Mesothelial cell of epicardium (in vitro differentiated cells): ENCODE measurements at places on chromosomes 2 and 18. TPM values are rescaled to one million over a fixed set of nuclear protein-coding genes. Genes with fewer than 3 reads are reported as not detected.

DNA sequence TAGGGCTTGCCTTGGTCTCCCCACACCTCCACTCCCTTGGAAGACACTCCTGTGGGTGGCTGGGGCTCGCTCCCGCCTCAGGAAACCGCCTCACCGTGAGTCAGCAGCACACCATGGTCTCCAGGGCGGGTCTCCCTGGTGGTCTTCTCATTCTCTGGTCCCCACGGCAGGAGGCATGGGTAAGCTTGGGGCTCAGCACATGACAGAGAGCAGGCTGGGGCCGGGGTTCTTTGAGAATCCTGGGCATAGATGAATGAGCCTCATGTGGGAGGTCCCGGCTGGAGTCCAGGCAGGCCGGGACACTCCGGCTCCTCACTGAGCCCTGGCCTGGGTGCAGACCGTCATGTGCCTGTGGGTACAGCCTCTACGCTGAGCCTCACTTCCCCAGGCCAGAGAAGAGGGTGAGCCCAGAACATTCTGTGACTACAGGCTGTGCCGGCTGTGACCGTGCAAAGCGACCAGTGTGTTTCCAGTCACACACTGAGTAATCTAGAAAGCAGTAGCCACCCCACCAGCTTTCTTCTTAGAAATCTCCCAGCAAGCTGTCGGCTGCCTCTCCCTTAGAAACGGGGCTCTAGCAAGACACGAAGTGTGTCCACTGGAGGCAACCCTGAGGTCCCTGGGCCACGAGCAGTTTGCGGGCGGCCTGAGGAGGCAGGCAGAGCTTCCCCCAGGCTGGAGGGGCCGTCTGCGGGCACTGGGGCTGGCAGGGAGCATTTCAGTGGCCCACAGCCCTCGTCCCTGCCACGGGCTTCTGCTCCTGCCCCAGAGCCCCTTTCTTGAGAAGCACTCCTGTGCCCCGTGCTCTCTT, 93.1 kb downstream of the RHOB start:
- no peak for DNase-seq

DNA sequence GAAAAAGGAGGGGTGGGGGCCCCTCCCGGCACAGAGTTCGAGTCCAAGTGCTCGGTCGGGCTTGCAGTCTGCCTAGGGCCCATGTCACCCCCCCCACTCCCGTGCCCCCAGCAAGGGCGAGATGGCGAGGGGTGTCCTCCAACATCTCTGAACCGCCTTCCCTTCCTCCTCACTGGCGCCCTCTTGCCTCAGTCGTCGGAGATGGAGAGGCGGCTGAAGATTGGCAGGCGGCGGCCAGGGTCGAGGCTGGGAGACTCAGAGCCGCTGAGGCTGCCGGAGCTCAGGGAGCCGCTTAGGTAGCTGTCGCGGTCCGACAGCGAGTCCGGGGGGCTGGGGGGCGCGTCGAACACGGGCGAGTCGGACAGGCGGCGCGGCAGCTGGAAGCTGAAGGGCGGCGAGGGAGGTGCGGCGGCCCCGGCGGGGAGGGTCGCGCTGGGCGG, 2.3 kb downstream of the ZFP36L2 start:
- no peak for DNase-seq

- DNase-seq, result no peak
These were observed 12.6 kb upstream of the POLE4 start for GRCh38 chr2:74945788-74946331.

DNA sequence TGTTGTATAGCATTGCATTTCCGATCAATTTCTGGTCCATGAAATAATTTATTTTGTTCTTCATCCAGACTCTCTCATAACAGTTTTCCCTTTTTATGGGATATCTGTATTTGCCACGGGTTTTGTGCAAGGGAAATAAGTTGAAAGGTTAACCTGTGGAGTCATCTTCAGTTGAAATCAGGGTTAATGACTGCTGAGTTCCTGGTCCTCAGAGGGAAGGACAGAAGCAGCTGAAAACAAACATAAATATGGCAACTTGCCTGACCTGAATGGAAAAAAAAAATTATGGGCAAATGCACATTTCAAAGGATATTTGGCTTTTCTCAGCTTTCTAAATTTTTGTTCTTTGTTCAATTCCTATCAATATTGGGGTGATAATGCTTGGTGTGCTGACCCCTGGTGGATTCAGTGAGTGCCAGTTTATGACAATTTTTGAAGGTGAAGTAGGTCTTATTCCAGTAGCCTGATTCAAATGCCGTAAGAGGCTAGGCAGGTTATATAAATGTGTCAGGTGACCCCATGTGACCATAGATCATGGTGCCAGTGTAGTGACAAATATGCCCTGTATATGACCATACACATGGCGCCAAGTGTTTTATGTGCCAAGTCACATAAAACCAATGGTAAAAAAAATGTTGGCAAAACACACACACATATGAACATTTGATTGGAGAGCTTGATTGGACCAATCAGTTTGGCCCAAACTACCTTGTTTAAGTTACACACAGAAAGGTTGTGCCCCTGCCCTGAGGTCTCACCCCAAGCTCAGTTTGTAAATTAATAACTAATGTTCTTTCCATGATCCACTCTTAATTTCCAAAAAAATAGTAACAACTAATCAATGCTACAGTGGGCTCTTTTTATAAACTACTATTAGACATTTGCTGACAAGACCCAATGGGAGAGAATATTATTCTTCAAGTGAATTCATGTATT, 47.6 kb upstream of the FAM124B start:
- DNase-seq, result no peak

- DNase-seq, result no peak
These were observed 153.5 kb downstream of the MYCN start for GRCh38 chr2:16093639-16094529.

GRCh38 chr2:68832233-68832869, 38.8 kb downstream of the BMP10 start:
- no peak for DNase-seq

- no peak for DNase-seq
These were observed at the start of gene AFF3 for GRCh38 chr2:100142393-100142792. TSS of gene AFF3 (minus strand) at chr2:100142590. CDS start at chr2:100104454, 38,136 bp downstream.

- DNase-seq, result no peak
These were observed 529.1 kb upstream of the HNMT start for GRCh38 chr2:137435162-137435561.

DNA sequence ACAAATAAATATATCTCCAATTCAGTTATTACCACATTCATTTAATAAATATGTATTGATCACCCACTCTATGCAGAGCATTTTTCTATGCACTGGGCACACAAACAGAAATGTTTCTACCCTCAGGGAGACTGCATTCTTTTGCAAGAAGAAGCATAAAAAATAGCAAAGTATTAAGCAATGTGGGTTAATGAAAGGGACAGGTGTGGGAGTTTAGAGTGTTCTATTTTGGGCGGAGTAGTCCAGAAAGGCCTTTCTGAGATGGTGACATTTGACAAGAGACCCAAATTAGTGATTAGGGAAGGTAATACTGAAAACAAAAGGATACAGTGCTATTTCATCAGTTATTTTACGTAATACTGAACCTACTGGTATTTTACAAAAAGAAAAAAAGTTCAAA, 394.3 kb upstream of the CHST9 start:
- no peak for DNase-seq

DNA sequence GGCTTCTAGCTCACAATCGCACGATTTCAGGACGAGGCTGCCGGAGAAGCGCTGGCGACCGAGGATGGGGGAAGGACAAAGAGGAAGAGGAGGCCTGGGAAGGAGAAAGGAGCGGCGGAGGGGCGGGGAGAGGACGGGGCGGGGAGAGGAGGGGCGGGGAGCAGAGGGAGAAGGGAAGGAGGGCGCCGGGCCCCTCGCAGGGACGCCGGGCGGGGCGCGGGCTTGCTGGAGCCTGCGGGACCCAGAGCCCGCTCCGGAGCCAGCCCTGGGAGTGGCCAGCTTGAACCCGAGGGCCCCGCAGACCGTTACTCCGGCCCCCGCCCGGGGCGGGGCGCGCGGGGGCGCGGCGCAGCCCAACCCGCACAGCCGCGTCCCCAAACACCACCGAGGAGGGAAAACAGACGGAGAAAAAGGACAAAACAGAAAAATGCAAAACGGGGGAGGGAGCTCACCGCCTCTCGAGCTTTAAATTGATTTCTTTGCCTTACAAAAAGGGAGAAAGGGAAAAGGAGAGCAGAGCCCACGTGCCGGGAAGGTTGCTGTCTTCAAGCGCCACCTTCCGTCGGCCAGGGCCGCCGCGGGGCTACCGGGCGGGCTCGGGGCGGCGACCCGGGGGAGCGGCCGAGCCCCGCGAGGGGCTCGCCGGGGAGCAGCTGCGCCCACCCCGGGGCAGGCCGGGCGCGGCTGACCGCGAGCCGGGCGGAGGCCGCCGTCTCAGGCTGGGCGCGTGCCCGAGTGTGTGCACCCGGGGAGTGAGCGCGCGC, 781 bp upstream of the SOX11 start:
- peak; percentile 70 for DNase-seq

- DNase-seq, result no peak
These were observed 1108.5 kb upstream of the CDH2 start for GRCh38 chr18:29285471-29285870.

DNA sequence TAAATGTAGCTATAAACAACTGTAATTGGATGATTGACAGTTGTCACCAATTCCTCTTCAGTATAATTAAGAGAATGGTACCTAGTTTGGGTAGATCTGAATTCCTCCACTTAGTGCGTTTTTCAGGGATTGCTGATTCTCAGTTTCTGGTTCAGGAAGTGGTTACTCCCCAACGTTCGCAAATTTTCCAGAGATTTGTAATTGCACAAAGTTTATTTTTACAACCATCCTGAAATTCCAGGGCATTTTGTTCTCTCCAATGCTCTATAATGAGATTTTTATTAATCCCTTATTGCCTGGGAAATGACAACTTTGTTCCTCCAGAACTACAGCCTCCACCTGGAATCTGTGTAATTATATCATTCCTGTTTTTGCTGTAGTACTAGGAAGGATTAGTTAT, 710.6 kb upstream of the ZEB2 start:
- no peak for DNase-seq

DNA sequence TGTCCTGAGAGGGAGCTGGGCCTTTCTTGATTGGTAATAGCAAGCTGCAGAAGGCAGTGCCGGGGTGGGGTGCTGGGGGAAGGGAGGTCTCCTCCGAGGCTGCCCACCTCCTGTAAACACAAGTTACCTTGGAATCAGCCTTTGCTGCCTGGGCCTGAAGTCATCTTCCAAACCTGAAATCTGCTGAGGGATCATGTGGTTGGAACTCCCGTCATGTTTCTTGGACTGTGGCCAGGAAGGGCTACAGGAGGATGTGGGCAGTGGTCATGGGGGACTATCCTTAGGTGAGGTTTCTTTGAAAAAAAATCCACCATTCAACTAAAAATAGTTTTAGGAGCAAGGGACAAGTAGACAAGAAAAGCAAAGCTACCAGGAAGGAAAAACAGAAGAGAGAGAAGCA, 74.2 kb downstream of the CDK15 start:
- DNase-seq, result no peak

DNA sequence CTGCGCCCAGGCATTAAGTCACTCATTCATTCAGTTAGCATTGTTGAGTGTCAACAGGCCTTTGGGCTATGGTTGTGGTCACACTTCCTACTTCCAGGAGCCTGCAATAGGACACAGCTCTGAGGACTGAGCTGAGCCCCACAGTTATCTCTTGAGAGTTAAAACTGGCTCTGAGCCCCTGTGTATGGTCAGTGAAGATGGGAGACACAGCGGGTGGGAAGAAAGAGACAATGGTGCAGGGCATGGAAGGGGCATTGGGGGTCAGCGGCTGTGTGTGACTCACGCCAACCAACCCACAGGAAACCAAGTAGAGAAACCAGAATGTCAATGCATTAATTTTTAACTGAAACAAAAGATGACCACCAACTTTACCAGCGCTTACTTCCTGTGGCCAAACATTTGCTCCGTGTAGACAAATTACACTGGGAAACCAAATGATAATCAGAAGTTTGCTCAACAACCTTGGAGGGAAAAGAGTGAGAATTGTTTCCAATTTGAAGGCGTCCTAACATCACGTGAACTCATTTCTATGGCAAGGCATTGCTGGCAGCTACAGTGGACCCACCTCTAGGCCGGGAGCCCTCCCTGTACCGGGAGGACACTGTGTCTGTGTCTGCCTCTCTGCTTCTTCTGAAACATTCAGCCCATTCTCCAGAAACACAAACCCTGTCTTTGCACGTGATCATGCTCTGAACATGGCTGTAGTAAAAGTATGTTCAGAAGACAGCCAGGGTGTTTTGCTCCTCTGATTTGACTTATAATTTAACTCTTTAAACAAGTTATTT, 212.0 kb upstream of the ID2 start:
- no peak for DNase-seq

- DNase-seq, result no peak
These were observed 2.7 kb downstream of the TNS1 start for GRCh38 chr2:218000136-218000535.

- DNase-seq, result no peak
These were observed 18.9 kb upstream of the KCNF1 start for GRCh38 chr2:10892796-10893350.

GRCh38 chr2:198077477-198077876, 273.1 kb downstream of the PLCL1 start:
- no peak for DNase-seq

DNA sequence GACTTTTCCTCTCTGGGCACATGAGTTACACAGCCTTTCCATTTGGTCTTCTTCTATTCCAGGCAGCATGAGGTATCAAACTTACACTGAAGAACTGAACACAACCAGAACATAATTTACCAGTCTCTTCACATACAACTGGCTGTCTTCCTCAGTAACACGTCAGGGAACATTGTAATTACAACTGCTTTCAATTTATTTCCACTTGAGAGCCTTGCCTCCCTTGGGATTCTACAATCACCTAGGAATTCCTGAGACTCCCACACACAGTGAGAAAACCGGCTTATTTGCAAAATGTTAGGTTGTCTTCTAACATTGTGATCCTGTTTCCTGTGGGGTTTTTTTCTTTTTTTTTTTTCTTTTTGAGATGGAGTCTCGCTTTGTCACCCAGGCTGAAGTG, 149.9 kb downstream of the TMX3 start:
- no peak for DNase-seq

- peak; percentile 74 for DNase-seq
These were observed 53.4 kb upstream of the SCN1A start for GRCh38 chr2:166180951-166181812.

- DNase-seq, result no peak
These were observed 56.6 kb downstream of the UBE2E3 start for GRCh38 chr2:181036848-181037603.

DNA sequence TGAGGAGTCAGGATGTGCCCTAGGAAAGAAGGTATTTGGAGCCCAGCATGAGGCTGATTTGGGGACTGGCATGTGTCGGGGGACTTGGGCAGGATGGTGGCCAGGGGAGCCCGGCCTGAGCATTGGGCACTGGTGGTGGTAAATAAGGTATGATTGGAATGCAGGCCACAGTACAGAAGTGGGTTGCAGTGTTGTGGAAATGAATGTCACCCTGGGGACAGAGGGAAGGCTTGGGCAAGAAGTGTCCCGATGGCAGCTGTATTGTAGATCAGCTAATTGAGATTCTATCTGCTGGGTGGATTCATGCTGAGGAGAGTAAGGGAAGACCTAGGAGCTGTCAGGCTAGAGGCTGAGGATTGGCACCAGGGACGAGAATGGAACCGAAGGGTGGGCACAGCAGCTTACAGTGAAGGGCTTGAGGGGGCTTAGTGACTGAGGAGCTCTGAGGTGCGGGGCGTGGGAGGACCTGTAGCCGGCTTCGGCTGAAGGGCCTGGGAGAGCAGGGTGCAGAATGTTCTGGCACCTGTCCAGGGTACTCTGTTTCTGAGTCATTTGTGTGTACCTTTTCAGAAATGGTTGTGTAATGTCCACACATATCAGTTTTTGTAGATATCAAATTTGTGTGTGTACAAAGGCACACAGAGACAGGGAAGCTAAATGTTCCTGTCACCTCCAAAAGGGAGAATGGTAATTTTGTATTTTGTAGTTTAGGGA, 170.2 kb downstream of the PRKCE start:
- peak; percentile 44 for DNase-seq

Gene POU3F3
- total RNA-seq, result not detected in 3 replicates

Gene FAM237A
- not detected in 3 replicates for total RNA-seq

Gene EVX2
- 0.07 to 0.09 TPM in 2 of 3 replicates, not detected in the other for total RNA-seq

Gene VIL1
- 0.29 to 0.64 TPM (median 0.54 TPM) in 3 replicates for total RNA-seq

Gene YES1
- 46.5 to 53.1 TPM (median 47.5 TPM) in 3 replicates for total RNA-seq

Gene SNRNP27
- total RNA-seq, result 44.4 to 48.7 TPM (median 45.6 TPM) in 3 replicates

Gene UGT1A8
- total RNA-seq, result not detected in 3 replicates
